ENCODE measurements at places on chromosomes 11 and 22. TPM values are rescaled to one million over a fixed set of nuclear protein-coding genes. Genes with fewer than 3 reads are reported as not detected.

Gene OR5P2
- total RNA-seq, result not detected

Gene MFRP
- total RNA-seq, result not detected

Gene AQP11
- total RNA-seq, result 0.68 TPM

Gene GNG3
- not detected for total RNA-seq

Gene TUB
- total RNA-seq, result 1.4 TPM

Gene UCP2
- 22.3 TPM for total RNA-seq

Gene SCO2
- total RNA-seq, result 2.3 TPM

Gene CTNND1
- 298 TPM for total RNA-seq

Gene RASD2
- total RNA-seq, result not detected

Gene ANO5
- total RNA-seq, result under 0.01 TPM

Gene NRIP3
- total RNA-seq, result 1.2 TPM

Gene ADAMTS8
- total RNA-seq, result not detected

Gene ZFTA
- 25.4 TPM for total RNA-seq

Gene SYNGR1
- total RNA-seq, result 1.0 TPM

Gene ARFGAP2
- 177 TPM for total RNA-seq

Gene KIAA0930
- 81.8 TPM for total RNA-seq

Gene UBQLNL
- total RNA-seq, result 0.05 TPM

Gene SSTR3
- not detected for total RNA-seq
